Activated naive CD8-positive, alpha-beta T cell treated with anti-CD3 and anti-CD28 coated beads for 36 hours (primary cell): ENCODE measurements at places on chromosomes 3 and 15.

GRCh38 chr3:189824629-189825312 lies 193.6 kb downstream of the TP63 start:
- peaks cover 5% of the 10 kb centered on the region for H3K27me3 ChIP-seq
- H3K4me1 ChIP-seq: no peaks in the 10 kb centered on the region
- H3K27ac ChIP-seq: no peak overlapping the region
- H3K4me3 ChIP-seq: no peak overlapping the region
- no peak for DNase-seq

DNA sequence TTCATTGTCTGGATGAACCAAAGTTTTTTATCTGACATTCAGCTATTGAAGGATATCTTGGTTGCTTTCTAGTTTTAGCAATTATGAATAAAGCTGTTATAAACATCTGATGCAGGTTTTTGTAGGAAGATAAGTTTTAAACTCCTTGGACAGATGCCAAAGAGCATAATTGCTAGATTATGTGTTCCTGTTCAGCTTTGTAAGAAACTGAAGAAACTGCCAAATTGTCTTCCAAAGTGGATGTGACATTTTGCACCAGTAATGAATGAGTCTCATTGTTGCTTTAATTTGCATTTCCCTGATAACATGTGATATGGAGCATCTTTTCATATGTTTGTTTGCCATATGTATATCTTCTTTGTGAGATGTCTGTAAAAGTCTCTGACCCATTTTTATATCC lies 239.9 kb upstream of the TTC14 start:
- no peak overlapping the region for H3K4me3 ChIP-seq
- no peaks in the 10 kb centered on the region for H3K4me1 ChIP-seq
- DNase-seq: no peak
- H3K36me3 ChIP-seq: no peaks in the 10 kb centered on the region
- no peaks in the 10 kb centered on the region for H3K27me3 ChIP-seq

DNA sequence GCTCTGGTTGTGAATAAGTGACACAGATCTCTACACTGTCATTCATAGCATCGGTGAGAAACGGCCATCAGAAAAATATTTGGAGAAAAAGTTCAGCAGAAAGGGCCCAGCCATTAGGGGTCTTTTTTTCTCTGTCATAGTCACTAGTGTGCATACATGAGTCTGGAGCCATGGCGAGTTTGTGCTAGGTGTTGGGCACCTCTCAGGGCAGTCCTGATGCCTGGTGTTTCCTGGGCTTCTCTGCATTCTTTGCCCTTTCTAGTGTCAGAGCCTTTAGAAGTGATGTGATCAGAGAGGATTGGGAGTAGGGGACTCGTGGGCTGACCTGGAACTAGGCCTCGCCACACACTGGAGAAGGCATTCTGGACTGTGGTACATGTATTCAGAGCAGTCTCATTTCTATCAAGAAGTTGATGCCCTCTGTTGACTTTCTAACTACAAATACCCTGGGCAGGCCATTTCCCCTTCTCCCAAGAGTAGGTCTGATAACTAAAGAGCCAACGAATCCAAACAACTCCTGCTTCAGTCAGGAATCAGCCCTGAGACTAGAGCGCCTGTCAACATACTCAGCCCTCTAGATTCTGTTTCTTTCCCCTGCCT lies 1.6 kb downstream of the KY start:
- H3K4me1 ChIP-seq: no peaks in the 10 kb centered on the region
- H3K36me3 ChIP-seq: no peaks in the 10 kb centered on the region
- DNase-seq: no peak

- peaks cover 13% of the 10 kb centered on the region for H3K36me3 ChIP-seq
- H3K4me1 ChIP-seq: peaks cover 14% of the 10 kb centered on the region
- no peak for DNase-seq
- no peak overlapping the region for H3K27ac ChIP-seq
Measured at GRCh38 chr3:45907769-45908705, 21.7 kb downstream of the CCR9 start.

GRCh38 chr3:106343811-106344210 lies 475.0 kb upstream of the CBLB start:
- DNase-seq: no peak
- no peak overlapping the region for H3K4me3 ChIP-seq
- H3K27ac ChIP-seq: no peak overlapping the region
- H3K27me3 ChIP-seq: no peaks in the 10 kb centered on the region
